ENCODE measurements at places on chromosomes 4 and X. TPM values are rescaled to one million over a fixed set of nuclear protein-coding genes. Genes with fewer than 3 reads are reported as not detected.

DNA sequence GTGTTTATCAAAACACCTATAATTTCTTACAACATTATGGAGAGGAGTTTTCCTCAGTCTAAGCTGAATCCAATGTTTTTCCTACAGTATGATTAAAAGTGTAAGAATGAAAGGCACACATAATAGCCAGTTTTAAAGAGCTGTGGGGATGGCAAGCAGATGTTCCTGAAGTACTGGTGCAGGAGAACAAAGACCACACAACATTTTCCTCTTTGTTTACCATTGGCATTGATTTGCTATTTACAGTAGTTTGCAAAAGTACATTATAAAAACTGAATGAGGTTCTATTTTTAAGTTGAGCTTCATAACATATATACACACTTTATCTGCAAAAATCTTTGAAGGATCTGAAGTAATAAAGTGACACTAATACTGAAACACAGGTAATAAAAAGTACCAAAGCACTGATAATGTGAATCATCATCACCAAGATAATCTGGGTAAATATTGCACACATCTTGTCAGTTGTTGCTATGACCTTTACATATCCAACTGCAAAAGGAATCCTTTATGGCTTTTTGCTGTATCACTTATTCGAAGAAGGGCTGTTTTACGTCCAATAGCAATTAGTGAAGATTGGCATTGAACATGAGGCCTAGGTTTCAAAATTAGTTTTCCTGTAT lies 22.5 kb downstream of the TCEAL1 start:
- no peak for DNase-seq

DNA sequence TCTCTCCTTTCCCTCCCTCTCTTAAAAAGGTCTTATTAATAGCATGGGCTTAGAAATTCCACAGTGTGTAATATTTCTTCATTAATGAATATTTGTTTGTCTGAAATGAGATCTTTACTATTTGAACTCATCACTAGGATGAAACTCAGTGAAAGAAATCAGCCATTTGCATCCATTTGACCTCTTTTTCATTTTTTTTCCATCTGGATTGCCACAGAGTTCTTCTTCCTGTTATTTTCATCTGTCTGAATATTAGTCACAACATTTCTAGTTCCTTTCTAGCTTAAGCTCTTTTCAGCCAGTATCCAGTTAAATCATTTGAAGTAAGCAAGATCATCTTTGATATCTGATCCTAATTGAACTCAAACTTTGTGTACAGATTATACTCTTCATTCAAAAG lies 69.2 kb upstream of the PLS3 start:
- no peak for DNase-seq

- no peak for DNase-seq
These were observed 82.7 kb downstream of the OTC start for GRCh38 chrX:38435130-38435529.

GRCh38 chr4:74375824-74376426 lies 11.0 kb downstream of the EREG start:
- no peak for DNase-seq

The BMPR1B gene
- 7.3 TPM for polyA plus RNA-seq

DNA sequence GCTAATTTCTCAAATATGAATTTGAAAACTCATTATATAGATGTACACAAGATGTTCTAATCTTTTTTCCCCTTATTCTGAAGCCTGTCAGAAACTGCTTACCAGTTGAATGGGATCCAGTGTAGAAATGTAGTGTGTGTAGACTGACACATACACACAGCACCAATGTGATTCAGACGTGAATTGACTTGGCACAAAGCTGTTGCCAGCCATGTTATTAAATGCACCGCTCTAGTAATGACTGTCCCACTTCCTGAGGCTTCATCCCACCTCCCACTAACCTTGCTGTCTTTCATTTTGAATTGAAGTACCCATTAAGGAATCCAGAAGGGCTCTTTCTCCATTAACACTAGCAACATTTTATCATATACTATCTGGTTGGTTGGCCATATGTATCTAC lies 146.6 kb downstream of the PPA2 start:
- no peak for DNase-seq

The CFI gene
- 2.6 TPM for polyA plus RNA-seq

DNA sequence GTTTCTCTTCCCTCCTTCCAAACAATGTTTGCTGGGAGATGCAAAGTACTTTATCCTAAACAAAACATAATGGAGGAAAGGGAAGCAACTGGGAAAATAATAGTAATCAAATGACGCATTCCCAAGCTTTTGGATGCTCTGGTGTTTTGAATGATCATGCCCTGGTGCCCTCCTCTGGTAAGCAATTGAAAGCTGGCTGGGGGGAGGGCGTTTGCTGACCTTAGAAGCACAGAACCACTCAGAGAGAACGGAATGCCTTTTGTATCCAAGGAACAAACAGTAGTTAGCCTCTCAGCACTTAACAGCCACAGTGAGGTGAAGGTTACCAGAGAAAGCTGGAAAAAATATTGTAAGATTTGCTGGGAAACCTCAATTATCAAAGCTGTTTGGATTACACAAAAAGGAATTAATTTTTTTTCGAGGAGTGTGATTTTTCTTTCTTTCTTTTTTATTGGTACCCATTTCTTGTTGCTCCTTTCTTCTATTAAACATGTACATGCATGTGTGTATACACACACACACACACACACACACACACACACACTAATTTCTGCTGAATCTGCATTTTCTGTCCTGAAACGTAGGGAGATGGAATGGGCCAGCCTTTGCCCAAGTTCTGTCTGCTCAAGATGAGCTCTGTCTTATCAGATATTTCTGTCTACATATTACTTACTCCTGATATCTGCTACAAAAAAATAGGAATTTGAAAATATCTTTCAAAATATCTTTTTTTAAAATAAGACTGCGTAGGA lies 155.8 kb upstream of the IGFBP7 start:
- DNase-seq, result no peak

- peak; percentile 2 for DNase-seq
These were observed 620.9 kb upstream of the GALNT7 start for GRCh38 chr4:172547724-172548123.

The PCYT1B gene
- polyA plus RNA-seq, result not detected

- no peak for DNase-seq
These were observed 8.2 kb downstream of the VAMP7 start for GRCh38 chrX:155889328-155889727.

DNA sequence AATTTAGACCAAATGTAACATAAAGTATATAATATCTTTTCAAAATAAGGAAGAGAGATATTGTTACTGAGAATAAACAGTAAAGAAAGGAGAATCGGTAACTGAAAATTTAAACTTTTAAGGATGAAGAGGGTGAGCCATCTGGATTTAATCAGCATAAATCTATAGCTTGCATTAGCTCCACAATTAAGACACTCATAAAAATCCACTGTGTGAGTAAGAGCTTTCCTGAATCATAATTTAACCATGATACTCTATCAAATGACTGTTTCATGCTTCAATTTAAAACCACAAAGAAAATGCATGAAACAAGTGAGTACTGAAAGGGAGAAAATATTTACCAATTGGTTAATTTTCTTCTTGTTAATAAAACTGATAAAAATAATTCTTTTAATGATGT lies 951.5 kb upstream of the SLIT2 start:
- no peak for DNase-seq

DNA sequence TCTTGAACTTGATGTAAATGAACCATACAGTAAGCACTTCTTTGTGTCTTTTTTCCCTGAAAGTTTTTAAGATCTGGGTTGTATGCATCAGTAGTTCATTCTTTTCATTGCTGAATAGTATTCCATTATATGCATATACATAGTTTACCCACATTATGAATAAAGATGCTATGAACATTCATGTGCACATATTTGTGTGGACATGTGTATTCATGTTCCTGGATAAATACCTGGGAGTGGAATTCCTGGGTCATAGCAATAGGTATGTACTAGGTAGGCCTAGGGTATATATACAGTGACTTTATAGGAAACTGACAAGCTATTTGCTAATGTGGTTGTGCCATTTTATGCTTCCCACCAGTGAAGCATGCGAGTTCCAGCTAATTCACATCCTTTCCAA lies 215.9 kb downstream of the NR3C2 start:
- DNase-seq, result no peak

The CXCL6 gene
- 0.16 TPM for polyA plus RNA-seq

The ADAD1 gene
- not detected for polyA plus RNA-seq

GRCh38 chrX:21700275-21700674 lies 42.1 kb upstream of the KLHL34 start:
- no peak for DNase-seq

DNA sequence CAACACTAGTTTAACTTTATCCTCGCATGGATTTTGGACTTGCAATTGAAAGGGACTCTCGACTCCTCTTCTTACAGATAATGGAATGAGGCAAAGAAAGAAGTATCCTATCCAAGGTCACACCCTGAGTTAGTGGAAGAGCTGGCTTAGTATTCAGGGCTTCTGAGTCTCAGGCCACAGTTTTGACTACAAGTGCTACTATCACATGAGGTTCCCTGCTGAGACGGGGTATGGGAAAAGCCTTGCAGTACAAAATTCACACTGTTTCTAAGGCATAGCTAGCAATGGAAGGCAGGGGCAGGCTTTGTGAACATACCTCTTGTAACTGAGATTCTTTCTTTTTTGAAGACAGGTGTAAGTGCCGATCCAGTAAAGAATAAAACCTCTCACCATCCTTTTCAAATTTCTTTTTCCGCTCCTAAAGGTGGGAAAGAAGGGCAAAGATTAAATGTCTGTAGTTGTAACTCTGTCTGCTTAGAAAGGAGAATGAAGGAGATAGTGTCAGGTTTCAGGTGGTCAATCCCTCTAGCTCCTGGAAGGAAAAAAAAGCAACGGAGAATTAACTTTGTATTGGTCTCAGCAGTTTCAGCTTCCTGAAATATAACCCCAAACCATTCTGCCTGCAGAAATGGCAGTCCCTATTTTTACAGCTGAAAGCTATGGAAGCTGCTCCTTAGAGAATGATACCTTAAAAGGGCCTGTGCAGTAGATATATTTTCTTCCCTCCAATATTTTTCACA lies 199.0 kb downstream of the OPHN1 start:
- no peak for DNase-seq

The NUDT10 gene
- 0.16 TPM for polyA plus RNA-seq

- DNase-seq, result no peak
These were observed 7.7 kb downstream of the OCIAD2 start for GRCh38 chr4:48898733-48899431.

- no peak for DNase-seq
These were observed 41.1 kb upstream of the MGST2 start for GRCh38 chr4:139624441-139625092.

The GPC4 gene
- 0.01 TPM for polyA plus RNA-seq

- DNase-seq, result no peak
These were observed 181.7 kb upstream of the IGFBP7 start for GRCh38 chr4:57291911-57292310.

- DNase-seq, result no peak
These were observed 705.4 kb downstream of the RAB28 start for GRCh38 chr4:12778706-12779105.

- DNase-seq, result no peak
These were observed 4.5 kb downstream of the RP2 start for GRCh38 chrX:46841346-46841745.

DNA sequence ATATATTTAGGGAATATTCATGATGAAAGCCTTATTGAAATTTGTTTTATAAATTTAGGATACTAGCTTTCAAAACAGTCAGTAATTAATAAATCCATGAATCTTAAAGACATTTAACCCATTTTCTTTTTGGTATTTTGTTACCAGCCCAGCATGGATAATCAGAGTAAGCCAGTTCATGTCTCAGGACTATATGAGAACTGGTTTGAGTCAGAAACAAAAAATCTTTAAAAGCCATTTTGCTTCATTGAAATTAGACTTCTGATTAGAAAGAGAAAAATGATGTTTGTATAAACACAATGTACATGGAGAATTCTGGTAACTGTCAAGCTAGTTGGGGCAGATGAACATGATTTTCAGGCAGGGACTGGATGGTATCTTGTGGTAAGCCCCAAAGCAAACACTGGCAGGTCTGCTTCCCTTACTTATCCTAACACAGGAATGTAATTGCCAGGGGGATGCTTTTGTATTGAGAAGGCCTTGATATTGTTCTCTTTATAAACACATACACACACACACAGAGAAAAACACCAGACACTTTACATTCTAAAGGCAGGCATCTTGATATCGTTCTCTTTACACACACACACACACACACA lies 9.4 kb downstream of the ARHGAP10 start:
- DNase-seq, result no peak

All from A549 (cell line).